ENCODE measurements at places on chromosomes 12 and 14. TPM values are rescaled to one million over a fixed set of nuclear protein-coding genes. Genes with fewer than 3 reads are reported as not detected.

Gene EMP1
- total RNA-seq: 93.2 TPM

Gene TAS2R19
- total RNA-seq: not detected

Gene RND1
- 14.4 TPM for total RNA-seq

Gene OR8S1
- not detected for total RNA-seq

Gene PDE3A
- total RNA-seq: 3.9 TPM

Gene NKX2-1
- total RNA-seq: not detected

Gene TMEM19
- 28.9 TPM for total RNA-seq

Gene KIF5A
- 0.14 TPM for total RNA-seq

Gene CISTR
- not detected for total RNA-seq

Gene NUP107
- total RNA-seq: 71.3 TPM

Gene TMCC3
- 1.1 TPM for total RNA-seq
